ENCODE measurements at places on chromosomes 5 and 9. TPM values are rescaled to one million over a fixed set of nuclear protein-coding genes. Genes with fewer than 3 reads are reported as not detected.
A peak's percentile ranks its signal among the peaks of the same experiment; 100 is the strongest.

The CORO2A gene
- total RNA-seq = 22.3 TPM

The C9orf153 gene
- total RNA-seq = 0.12 TPM

The CCDC69 gene
- total RNA-seq = 15.4 TPM

DNA sequence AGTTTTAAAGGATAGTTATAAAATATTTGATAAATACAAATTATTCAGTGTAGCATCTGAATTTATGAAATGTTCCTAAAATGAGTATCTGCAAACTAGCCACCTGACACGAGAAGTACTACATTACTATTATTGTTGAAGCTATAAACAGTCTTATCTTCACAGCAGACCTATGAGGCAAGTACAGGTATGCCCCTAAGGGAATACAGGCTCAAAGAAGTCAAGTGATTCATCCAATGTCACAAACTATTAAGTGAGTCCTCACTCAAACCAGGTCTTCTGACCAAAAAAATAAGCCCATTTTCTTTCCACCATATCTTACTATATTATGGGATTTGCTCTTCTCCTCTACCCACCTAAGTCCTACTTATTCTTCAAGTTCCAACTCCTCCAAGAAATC is 28.7 kb downstream of the STRBP start:
- H3K36me3 ChIP-seq = no peaks in the 10 kb centered on the region
- no peak overlapping the region for H3K27ac ChIP-seq
- H3K27me3 ChIP-seq = no peaks in the 10 kb centered on the region

GRCh38 chr9:91943478-91944470 is 6.3 kb downstream of the ROR2 start:
- no peaks in the 10 kb centered on the region for H3K36me3 ChIP-seq
- no peak for DNase-seq
- H3K27ac ChIP-seq = no peak overlapping the region
- H3K4me1 ChIP-seq = peaks cover 3% of the 10 kb centered on the region
- peaks cover 9% of the 10 kb centered on the region for H3K27me3 ChIP-seq
- no peak overlapping the region for H3K4me3 ChIP-seq

DNA sequence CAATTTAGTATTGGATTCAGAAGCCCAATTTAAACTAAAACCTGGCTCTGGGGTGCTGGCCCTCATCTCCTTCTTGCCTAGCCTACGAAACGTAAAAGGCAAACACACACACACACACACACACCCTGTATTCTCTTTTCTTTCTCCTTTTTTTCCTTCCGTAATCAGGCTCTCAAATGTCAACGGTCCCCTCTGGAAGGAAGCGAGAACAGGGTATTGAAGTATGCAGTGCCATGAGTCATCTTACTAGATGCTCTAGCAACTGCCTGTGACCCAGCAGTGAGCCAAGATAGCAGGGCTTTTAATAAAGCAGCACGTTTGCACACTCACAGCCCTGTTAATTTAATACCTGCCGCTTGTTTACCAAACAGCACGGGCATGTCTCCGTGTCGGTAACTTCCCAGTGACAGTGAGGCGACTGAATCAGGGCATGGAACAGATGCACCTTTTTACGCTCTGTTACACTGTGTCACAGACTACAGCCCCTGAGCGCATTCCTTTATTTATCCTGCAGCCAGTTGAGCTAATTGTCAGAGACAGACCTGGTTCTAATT is 243.8 kb downstream of the BNC2 start:
- peak; percentile 64 for DNase-seq
- no peak overlapping the region for H3K4me3 ChIP-seq
- no peaks in the 10 kb centered on the region for H3K27me3 ChIP-seq
- no peak overlapping the region for H3K27ac ChIP-seq
- H3K4me1 ChIP-seq = no peaks in the 10 kb centered on the region
- no peaks in the 10 kb centered on the region for H3K36me3 ChIP-seq

The CFAP77 gene
- total RNA-seq = 6.9 TPM

The SMIM33 gene
- not detected for total RNA-seq

DNA sequence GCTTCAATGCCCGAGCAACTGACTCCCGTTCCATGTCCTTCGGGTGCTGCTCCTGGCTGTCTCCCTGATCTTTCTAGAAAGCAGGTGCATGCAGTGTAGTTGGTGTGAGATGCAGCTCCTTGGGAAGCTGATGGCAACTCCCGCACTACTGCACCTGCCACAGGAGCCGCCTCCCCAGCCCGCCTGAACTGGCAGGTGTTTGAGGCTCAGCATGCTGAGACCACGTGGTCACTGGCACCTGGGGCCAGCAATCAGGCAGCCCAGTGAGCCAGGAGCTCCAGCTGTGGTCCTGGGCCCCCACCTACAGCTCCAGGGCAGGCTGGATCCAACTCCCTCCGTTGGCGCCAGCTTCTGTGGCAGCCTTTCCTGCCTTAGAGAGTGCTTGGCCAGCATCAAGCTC is 111.5 kb downstream of the ICE1 start:
- H3K4me3 ChIP-seq = no peak overlapping the region
- no peaks in the 10 kb centered on the region for H3K4me1 ChIP-seq
- no peaks in the 10 kb centered on the region for H3K36me3 ChIP-seq

DNA sequence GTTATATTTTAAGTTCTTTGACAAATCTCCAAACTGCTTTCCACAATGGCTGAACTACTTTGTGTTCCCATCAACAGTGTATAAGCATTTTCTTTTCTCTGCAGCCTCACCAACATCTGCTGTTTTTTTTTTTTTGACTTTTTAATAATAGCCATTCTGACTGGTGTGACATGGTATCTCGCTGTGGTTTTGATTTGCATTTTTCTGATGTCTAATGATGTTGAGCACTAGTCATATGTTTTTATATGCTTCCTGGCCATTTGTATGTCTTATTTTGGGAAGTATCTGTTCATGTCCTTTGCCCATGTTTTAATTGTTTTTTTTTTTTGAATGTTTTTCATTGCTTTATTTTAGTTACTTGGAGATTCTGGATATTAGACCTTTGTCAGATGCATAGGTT is 196.6 kb downstream of the PLK2 start:
- H3K4me3 ChIP-seq = no peak overlapping the region
- H3K27ac ChIP-seq = no peak overlapping the region
- no peaks in the 10 kb centered on the region for H3K27me3 ChIP-seq
- no peak for DNase-seq
- H3K36me3 ChIP-seq = no peaks in the 10 kb centered on the region
- H3K4me1 ChIP-seq = peaks cover 8% of the 10 kb centered on the region

GRCh38 chr9:124869986-124870560 is 8.1 kb downstream of the ARPC5L start:
- peaks cover 16% of the 10 kb centered on the region for H3K4me1 ChIP-seq
- no peak for DNase-seq
- H3K27me3 ChIP-seq = no peaks in the 10 kb centered on the region
- peak overlapping the region; percentile 92 for H3K4me3 ChIP-seq

DNA sequence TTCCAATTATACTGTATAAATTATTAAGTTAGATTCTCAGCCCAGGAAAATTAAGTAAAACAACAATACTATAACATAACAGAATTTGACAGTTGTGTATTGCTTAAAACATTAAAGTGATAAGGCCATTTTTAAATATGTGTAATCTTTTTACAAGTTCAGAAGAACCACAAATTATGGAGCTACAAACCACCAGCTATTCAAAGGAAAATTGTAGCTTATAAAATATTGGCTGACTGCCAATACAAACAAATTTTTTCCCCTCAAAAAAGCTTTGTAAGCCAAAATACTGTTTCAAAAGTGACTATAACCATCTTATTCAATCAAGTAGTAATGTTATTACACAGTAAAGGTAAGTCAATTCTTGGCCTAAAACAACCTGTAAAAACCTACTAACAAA is 21.9 kb downstream of the STRBP start:
- H3K27me3 ChIP-seq = no peaks in the 10 kb centered on the region
- peaks cover 7% of the 10 kb centered on the region for H3K4me1 ChIP-seq
- H3K4me3 ChIP-seq = no peak overlapping the region
- DNase-seq = no peak

DNA sequence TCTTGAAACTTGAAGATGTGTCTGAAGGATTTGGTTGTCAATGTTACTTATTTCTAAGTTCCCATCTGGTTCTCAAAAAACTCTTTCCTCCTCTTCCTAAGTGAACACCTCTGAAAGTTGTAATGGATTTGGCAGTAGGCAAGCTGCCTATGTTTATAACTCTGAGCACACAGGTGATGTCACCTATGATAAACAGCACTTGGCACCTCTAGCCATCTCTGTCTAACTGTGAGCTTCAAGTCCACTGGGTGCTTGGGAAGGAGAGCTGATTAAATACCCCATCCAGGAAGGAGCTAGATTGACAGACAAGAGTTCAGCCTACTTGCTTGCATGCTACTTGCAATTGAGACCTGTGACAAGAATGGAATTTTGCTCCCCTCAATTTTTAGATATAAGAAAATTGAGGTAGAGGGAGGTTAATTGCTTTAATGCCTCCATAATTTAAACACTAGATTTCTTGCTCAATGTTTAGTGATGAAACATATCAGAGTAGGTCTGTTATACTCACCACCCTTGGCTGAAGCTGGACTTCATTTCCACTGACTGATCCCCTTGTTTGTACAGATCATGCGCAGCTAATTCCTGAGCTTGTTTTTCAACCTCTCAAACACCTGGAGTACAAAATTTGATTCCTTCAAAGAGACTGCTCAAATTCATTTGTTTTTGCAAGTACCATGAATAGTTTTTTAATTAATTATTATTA is 49.9 kb downstream of the PDE4D start:
- H3K36me3 ChIP-seq = no peaks in the 10 kb centered on the region
- H3K27me3 ChIP-seq = no peaks in the 10 kb centered on the region
- H3K4me1 ChIP-seq = no peaks in the 10 kb centered on the region
- no peak overlapping the region for H3K27ac ChIP-seq
- no peak overlapping the region for H3K4me3 ChIP-seq
- DNase-seq = no peak

DNA sequence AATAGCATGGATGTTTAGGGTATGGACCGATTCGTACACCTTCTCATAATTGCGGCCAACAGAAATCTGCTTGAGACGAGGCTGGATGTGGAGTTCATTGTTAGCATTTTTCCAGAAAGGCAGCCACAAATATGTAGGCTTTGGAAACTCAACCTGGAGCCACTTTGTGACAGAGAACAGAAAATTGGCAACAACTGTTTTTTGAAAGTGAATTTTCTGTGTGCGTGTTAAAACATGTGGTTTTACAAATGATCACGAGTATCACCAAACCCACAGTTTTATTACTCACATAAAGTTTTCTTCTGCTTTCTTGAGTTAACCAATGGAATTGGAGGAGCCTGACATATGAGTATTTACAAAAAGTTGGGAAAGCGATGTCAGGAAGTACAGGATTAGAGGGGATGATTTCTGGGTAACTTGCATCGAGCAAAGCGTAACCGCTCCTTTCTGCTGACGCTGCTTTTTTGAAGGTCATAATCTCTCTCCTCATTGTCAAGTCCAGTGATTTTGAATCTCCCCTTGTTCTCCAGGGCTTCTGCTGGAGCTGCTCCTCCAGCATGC is 138.5 kb upstream of the TAF11L2 start:
- H3K4me1 ChIP-seq = no peaks in the 10 kb centered on the region
- no peaks in the 10 kb centered on the region for H3K36me3 ChIP-seq
- H3K27ac ChIP-seq = no peak overlapping the region
- H3K27me3 ChIP-seq = no peaks in the 10 kb centered on the region
- no peak overlapping the region for H3K4me3 ChIP-seq

DNA sequence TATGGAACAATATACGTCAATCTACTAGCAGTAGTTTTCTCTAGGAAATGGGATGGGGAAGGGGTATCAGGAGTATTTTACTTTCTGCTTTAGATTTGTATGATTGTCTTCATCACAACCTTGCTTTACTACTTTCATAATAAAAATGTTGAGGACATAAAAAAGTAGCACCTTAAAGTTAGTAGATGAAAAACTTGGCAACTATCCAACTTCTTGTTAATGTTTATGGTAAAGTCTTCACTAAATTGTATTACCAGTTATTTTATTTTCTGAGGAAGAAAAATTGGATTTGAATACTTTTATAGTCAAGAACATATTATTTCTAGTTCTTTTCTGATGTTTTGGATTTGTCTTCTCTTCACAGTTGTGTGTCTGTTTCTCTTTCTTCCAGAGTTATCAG is 372.1 kb downstream of the ARRDC3 start:
- H3K4me1 ChIP-seq = no peaks in the 10 kb centered on the region
- no peaks in the 10 kb centered on the region for H3K36me3 ChIP-seq
- no peak overlapping the region for H3K27ac ChIP-seq
- DNase-seq = no peak
- H3K27me3 ChIP-seq = no peaks in the 10 kb centered on the region
- H3K4me3 ChIP-seq = no peak overlapping the region

- H3K4me1 ChIP-seq = no peaks in the 10 kb centered on the region
- H3K4me3 ChIP-seq = no peak overlapping the region
- no peak for DNase-seq
- H3K27me3 ChIP-seq = no peaks in the 10 kb centered on the region
These were observed 13.7 kb downstream of the IRX4 start for GRCh38 chr5:1868886-1869475.

DNA sequence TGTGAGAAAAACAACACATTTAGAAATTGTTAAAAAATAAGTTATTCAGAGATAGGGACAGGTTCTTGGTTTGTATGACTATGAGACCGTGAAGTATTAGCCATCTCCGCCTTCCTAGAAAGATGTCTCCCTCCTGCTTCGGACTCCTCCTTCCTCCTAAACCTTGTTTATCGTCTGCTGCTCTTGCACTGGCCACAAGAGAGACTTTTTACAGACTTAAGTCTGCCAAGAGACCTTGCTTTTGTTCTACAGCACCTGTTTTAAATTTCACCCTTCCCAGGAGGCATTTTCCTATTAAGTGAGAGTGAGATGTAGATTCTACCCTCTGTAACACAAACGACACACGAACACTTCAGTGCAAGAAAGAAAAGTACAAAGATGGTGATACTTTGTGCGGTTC is 274.6 kb downstream of the ARHGEF28 start:
- DNase-seq = no peak
- H3K27ac ChIP-seq = no peak overlapping the region
- no peaks in the 10 kb centered on the region for H3K36me3 ChIP-seq
- H3K4me1 ChIP-seq = no peaks in the 10 kb centered on the region

The RASEF gene
- total RNA-seq = 23.6 TPM

GRCh38 chr9:91073811-91074771 is 272.5 kb downstream of the SYK start:
- H3K27me3 ChIP-seq = no peaks in the 10 kb centered on the region
- H3K27ac ChIP-seq = no peak overlapping the region
- H3K36me3 ChIP-seq = no peaks in the 10 kb centered on the region
- H3K4me3 ChIP-seq = no peak overlapping the region
- DNase-seq = no peak

The CD14 gene
- 57.9 TPM for total RNA-seq

The NUP214 gene
- total RNA-seq = 60.7 TPM

The PCDHA1 gene
- not detected for total RNA-seq

- DNase-seq = peak; percentile 63
- H3K27ac ChIP-seq = no peak overlapping the region
These were observed 271.9 kb downstream of the NSG2 start for GRCh38 chr5:174317256-174317894.

The ADAMTS6 gene
- total RNA-seq = 16.8 TPM

The SPTLC1 gene
- 137 TPM for total RNA-seq

DNA sequence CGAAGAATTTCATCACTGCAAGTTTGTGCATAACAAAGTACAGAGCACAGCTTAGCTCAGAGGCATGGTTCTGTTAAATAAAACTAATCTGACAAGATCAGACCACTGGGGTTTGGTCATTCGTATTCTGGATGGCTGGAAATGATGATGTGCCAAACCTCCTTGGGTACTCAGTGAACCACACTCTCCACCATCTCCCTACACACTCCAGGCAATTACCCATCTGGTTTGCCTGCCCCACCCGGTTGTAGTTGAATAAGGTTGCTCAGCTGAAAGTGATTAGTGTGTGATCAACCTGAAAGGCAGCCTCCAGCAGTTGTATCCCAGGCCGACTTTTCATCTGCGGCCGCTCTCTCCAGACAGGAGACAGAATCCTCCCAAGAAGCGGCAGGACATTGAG is 371.4 kb downstream of the TLE1 start:
- no peaks in the 10 kb centered on the region for H3K4me1 ChIP-seq
- DNase-seq = no peak
- H3K4me3 ChIP-seq = no peak overlapping the region
- H3K27ac ChIP-seq = no peak overlapping the region
- no peaks in the 10 kb centered on the region for H3K36me3 ChIP-seq
- H3K27me3 ChIP-seq = no peaks in the 10 kb centered on the region

The CDH18 gene
- total RNA-seq = 2.4 TPM

Data from lung (tissue), 17 donors.